Nephron progenitor cell (in vitro differentiated cells): ENCODE measurements at places on chromosomes 5 and 9.

- H3K4me1 ChIP-seq, result peaks cover 24% of the 10 kb centered on the region
Observed at GRCh38 chr5:177103523-177104253, 17.0 kb downstream of the FGFR4 start.

DNA sequence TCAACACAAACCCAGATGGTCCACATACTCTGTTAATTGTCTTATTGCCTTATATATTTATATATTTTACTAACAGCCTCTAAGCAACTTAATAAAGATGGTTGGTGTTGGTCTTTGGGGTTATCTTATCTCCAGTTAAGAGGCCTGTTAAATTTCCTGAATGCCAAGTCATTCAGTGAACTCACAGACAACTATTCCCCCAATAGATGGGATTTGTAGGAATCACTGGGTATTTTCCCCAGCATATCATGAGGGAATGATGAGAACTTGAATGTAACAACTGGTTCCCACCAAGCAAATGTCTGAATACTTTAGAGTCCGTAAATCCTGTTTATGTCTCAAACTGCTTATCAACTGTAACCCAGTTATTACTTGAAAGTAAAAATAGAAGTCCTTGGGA is 42.7 kb upstream of the RETREG1 start:
- no peak for DNase-seq
- no peak overlapping the region for H3K27ac ChIP-seq
- H3K27me3 ChIP-seq, result peaks cover under 1% of the 10 kb centered on the region
- H3K4me1 ChIP-seq, result peaks cover 12% of the 10 kb centered on the region

DNA sequence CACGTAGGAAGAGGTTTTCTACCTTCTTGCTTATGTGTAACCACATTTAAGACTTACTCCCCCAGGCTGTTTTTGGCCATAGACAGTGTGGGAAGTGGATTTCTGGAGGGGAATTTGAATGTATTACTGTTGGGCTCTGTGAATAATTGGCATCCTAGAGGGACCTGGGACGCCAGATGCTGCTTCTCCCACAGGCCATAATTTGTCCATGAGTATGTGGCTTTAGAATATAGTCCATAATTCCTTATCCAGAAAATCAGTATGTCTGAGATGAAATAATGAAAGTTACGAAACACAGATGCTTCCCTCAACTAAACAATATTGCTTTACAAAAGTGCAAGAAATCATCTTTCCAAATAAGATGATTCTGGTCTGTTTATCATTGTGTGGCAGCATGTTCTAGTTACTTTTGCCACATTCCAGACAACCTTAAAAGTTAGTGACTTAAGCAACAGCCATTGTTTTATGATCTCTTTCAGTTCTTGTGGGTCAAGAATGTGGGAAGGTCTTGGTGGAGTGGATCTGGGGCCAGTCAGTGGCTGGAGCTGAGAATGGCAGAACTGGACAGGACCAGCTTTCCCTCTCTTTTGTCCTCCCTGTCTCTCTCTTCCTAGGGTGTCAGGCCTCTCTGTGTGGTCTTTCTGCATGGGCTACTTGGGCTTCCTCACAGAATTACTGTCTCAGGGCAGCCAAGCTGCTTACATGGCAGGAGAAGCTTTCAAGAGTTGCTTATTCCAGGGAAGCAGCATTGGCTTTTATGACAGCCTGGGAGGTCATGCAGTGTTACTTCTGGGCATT is 79.4 kb downstream of the FBXL7 start:
- no peak overlapping the region for H3K4me3 ChIP-seq
- no peak for DNase-seq
- H3K27me3 ChIP-seq, result no peaks in the 10 kb centered on the region
- H3K36me3 ChIP-seq, result peaks cover 43% of the 10 kb centered on the region
- H3K27ac ChIP-seq, result peak overlapping the region; percentile 55

- no peak overlapping the region for H3K27ac ChIP-seq
- H3K4me1 ChIP-seq, result peaks cover 79% of the 10 kb centered on the region
- DNase-seq, result no peak
- H3K36me3 ChIP-seq, result no peaks in the 10 kb centered on the region
- H3K4me3 ChIP-seq, result no peak overlapping the region
Observed at GRCh38 chr5:173294673-173295320, 33.4 kb downstream of the STC2 start.

GRCh38 chr9:121857928-121858327 is 206.5 kb downstream of the DAB2IP start:
- peaks cover 11% of the 10 kb centered on the region for H3K27me3 ChIP-seq
- H3K36me3 ChIP-seq, result no peaks in the 10 kb centered on the region
- peak overlapping the region; percentile 35 for H3K4me3 ChIP-seq
- peaks cover 36% of the 10 kb centered on the region for H3K4me1 ChIP-seq

DNA sequence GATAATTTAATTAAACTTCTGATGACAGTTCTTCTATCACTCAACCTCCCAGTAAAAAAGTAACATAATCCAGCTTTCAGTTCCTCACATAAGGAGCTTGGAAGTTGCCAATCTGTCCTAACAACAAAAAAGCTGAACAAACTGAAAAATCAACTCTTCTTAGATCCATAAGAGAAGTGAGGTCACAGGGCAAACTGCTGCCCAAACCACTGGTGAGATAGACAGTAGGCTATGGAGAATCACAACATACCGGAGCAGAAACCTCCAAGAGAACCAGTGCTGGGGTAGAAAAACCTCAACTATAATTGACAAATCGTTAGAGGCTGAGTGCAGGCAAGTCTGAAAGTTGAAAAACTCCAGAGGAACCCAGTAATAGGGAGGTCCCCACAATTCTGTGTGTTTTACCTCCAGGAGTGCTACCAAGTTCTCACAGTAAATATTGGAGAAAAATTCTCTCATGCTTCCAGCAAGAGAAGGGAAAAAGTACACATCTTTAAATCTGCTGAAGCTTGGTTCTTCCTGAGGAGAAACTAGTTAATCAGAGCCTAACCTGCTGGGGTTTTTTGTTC is 300.0 kb downstream of the PDE4D start:
- peaks cover 15% of the 10 kb centered on the region for H3K4me1 ChIP-seq
- no peak for DNase-seq

DNA sequence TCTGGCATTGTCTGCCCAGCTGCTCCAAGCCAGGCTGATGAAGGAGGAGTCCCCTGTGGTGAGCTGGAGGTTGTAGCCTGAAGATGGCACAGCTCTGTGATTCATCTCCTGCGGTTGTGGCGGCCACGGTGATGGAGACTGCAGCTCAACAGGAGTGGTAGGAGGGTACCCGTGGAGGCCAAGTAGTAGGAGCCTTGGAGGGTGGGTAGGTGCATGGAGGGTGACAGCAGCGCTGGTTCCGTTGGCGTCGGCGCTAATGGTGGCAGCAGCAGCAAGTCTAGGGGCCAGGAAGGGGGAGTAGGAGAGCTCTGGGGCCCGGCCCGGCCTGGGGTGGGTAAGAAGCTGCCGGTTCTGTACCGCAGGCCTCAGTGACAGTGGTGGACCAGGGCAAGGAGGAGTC is 22.4 kb upstream of the TRIM52 start:
- H3K27me3 ChIP-seq, result no peaks in the 10 kb centered on the region
- peak overlapping the region; percentile 45 for H3K27ac ChIP-seq
- no peak for DNase-seq
- H3K4me1 ChIP-seq, result peaks cover 26% of the 10 kb centered on the region
- H3K4me3 ChIP-seq, result no peak overlapping the region
- peaks cover 17% of the 10 kb centered on the region for H3K36me3 ChIP-seq

- peak; percentile 30 for DNase-seq
- peaks cover 45% of the 10 kb centered on the region for H3K36me3 ChIP-seq
- peak overlapping the region; percentile 84 for H3K27ac ChIP-seq
- H3K4me1 ChIP-seq, result peaks cover 42% of the 10 kb centered on the region
Observed at GRCh38 chr5:139312075-139312474, 18.5 kb downstream of the MATR3 start.

DNA sequence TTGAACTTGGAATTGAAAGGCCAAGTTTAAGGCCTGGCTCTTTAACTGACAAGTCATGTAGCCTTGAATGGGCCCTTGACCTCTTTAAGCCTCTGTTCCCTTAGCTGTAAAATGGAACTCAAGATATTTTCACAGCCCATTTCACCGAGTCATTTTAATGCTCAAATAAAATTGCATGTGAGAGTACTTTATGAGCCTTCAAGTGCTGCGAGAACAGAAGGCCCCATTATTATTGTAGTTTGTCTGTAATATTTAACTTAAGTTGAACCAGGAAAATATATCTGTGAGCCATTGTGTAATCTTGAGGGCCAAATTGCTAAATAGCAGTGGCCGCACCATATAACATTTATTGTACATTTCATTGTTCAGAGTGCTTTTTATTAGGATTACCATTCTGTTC is 249.9 kb downstream of the NTRK2 start:
- H3K4me3 ChIP-seq, result no peak overlapping the region
- no peak overlapping the region for H3K27ac ChIP-seq
- H3K4me1 ChIP-seq, result no peaks in the 10 kb centered on the region
- no peaks in the 10 kb centered on the region for H3K36me3 ChIP-seq

- no peak overlapping the region for H3K4me3 ChIP-seq
- peaks cover 9% of the 10 kb centered on the region for H3K4me1 ChIP-seq
- DNase-seq, result no peak
- no peak overlapping the region for H3K27ac ChIP-seq
- H3K36me3 ChIP-seq, result no peaks in the 10 kb centered on the region
Observed at GRCh38 chr5:32833127-32833526, 122.0 kb downstream of the NPR3 start.

- H3K4me3 ChIP-seq, result no peak overlapping the region
- peaks cover 14% of the 10 kb centered on the region for H3K4me1 ChIP-seq
- no peaks in the 10 kb centered on the region for H3K36me3 ChIP-seq
- no peak for DNase-seq
- peaks cover 4% of the 10 kb centered on the region for H3K27me3 ChIP-seq
Observed at GRCh38 chr5:66617226-66617861, 21.2 kb downstream of the MAST4 start.

GRCh38 chr9:37517923-37518322 is 32.2 kb downstream of the POLR1E start:
- no peak for DNase-seq
- H3K36me3 ChIP-seq, result peaks cover 68% of the 10 kb centered on the region
- H3K4me3 ChIP-seq, result no peak overlapping the region
- no peak overlapping the region for H3K27ac ChIP-seq
- no peaks in the 10 kb centered on the region for H3K4me1 ChIP-seq

DNA sequence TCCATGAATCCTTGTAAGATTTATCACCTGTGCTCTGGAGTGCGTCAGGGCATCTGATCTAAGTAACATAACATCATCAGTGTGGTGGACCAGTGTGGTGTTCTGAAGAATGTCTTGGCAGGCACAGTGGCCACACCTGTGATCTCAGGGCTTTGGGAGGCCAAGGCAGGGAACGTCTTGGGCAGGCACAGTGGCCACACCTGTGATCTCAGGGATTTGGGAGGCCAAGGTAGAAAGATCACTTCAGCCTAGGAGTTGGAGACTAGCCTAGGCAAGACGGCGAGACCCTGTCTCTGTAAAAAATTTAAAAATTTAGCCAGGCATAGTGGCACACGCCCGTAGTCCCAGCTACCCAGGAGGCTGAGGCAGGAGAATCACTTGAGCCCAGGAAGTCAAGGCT is 185.5 kb downstream of the CACNA1B start:
- no peaks in the 10 kb centered on the region for H3K36me3 ChIP-seq
- no peak overlapping the region for H3K4me3 ChIP-seq
- no peak for DNase-seq
- peaks cover 3% of the 10 kb centered on the region for H3K27me3 ChIP-seq
- H3K4me1 ChIP-seq, result peaks cover 3% of the 10 kb centered on the region

DNA sequence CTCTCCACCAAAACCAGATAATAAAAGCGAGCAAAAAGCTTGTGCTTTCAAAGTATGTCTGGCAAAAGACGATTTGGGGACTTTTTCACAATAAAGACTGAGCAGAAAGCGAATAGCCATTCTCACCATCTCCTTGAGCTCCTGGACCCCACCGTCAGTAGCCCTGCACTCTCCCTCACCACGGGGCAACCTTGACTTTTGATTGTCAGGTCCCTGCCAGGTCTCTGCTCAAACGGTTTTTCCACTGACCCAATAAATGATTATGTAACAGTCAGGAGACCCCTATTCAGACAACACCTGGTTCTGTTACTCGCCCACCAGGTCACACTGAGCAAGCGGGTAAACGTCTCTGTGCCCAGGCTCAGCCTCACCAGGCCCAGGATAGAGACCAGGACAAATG is 131.3 kb downstream of the MVB12B start:
- no peaks in the 10 kb centered on the region for H3K27me3 ChIP-seq
- H3K27ac ChIP-seq, result no peak overlapping the region
- H3K36me3 ChIP-seq, result peaks cover 17% of the 10 kb centered on the region
- H3K4me1 ChIP-seq, result no peaks in the 10 kb centered on the region
- DNase-seq, result no peak

- no peak overlapping the region for H3K4me3 ChIP-seq
- H3K36me3 ChIP-seq, result no peaks in the 10 kb centered on the region
- no peak for DNase-seq
- H3K4me1 ChIP-seq, result peaks cover 27% of the 10 kb centered on the region
- no peaks in the 10 kb centered on the region for H3K27me3 ChIP-seq
- no peak overlapping the region for H3K27ac ChIP-seq
Observed at GRCh38 chr9:82732928-82733327, 330.0 kb downstream of the RASEF start.

DNA sequence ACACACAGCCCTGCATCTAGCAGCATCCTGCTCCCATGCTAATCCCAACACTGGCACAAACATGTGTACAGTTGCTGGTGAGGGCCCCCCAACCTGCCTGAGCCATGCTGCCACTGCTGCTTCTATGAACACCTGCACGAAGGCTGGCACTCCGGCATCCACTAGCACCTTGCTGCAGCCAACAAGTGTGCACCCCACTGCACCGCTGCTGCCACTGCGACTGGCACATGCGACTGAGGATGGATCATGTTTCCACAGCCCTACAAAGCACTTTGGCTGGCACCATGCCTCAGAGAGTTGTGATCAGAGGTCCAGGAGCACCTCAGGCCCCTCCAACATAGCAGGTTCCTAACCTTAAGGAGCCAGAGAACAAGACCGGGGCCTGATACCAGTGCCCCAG is 7.8 kb upstream of the PDCD1LG2 start:
- H3K4me3 ChIP-seq, result no peak overlapping the region
- no peak overlapping the region for H3K27ac ChIP-seq
- H3K27me3 ChIP-seq, result peaks cover 6% of the 10 kb centered on the region
- no peaks in the 10 kb centered on the region for H3K4me1 ChIP-seq
- no peak for DNase-seq

GRCh38 chr5:174082286-174082685 is 36.8 kb downstream of the NSG2 start:
- H3K36me3 ChIP-seq, result no peaks in the 10 kb centered on the region
- H3K4me3 ChIP-seq, result no peak overlapping the region
- no peak for DNase-seq
- H3K4me1 ChIP-seq, result peaks cover 9% of the 10 kb centered on the region
- peaks cover 4% of the 10 kb centered on the region for H3K27me3 ChIP-seq

DNA sequence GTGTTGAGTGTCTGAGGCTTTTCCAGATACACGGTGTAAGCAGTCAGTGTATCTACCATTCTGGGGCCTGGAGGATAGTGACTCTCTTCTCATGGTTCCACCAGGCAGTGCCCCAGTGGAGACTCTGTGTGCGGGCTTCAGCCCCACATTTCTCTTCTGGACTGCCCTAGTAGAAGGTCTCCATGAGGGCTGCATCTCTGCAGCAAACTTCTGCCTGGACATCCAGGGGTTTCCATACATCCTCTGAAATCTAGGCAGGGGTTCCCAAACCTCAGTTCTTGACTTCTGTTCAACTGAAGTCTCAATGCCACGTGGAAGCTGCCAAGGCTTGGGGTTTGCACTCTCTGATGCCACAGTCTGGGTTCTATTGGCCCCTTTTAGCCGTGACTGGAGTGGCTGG is 256.6 kb upstream of the ITGA1 start:
- no peak for DNase-seq
- H3K27me3 ChIP-seq, result no peaks in the 10 kb centered on the region
- no peak overlapping the region for H3K27ac ChIP-seq
- no peak overlapping the region for H3K4me3 ChIP-seq
- peaks cover 5% of the 10 kb centered on the region for H3K36me3 ChIP-seq
